ENCODE measurements at places on chromosomes 11 and 22.

DNA sequence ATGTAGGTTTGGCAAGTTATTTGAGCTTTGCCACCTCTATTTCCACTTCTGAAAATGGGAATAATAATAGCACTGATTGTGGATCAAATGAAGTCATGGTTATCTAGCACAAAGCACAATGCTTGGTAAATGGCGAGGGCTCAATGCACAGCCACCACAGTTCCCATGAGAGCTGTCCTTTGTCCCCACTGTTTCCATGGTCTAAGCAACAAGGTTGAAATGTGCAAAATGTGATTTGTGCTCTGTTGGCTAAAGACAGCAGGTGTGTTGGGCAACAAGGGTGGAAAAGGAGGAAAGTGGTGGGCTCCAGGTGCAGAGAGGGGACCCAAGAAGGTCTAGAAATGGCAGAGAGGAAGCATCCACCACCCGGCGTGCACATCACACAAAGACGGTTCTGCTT, 200.5 kb downstream of the TRIM29 start:
- no peak for DNase-seq

DNA sequence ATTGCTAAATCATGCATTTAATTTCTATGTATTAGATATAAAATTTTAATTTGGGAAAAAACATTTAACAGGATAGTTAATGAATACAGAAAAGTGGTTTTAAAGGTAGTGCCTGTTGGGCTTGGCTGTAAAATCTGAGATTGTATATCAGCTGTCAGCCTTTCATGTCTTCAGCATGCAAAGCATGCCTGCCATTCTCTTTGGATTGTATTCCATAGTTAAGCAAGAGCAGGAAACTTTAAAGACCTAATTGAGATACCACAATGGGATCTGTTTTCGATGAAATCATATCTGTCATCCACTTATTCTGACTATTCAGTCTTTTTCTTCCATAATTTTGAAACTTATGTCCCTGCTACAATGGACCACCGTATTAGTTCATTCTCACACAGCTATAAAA, 451.0 kb upstream of the DDI1 start:
- no peak for DNase-seq

- peak; percentile 96 for DNase-seq
Observed at GRCh38 chr11:67277231-67277961, 11.1 kb downstream of the GRK2 start.

DNA sequence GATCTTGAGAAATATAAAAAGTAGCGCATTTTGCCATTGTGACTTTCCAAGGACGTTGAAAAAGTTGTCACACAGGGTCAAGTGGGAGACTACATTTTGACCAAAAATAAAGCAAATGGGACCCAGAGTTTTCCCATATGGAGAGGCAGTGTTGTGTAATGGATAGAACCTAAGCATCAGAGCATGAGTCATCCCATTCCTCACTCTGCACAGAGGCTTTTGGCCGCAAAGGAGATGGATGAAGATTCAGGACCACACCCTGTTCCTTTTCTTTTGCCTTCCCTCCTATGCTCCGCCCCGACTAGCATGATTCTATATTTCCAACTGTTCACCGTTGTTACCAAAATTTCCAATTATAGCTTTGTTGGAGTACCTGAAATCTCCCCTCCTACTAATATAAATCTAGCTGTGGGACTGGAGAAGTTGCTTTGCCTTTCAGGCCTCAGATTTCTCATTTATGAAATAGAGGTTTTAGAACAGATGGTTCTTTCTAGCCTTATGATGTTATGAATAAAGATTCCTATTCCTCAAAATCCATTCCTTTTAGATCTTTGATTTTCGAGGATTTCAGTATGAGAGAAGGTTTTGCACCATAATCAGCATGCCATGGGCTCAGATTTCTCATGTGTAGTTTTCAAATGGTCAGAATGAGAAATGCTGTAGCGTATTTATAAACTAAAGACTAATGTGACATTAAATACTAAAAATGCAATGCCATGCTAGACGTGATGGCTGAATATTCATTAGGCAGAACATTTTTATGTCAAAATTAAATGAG, 921.9 kb upstream of the TENM4 start:
- DNase-seq: no peak

DNA sequence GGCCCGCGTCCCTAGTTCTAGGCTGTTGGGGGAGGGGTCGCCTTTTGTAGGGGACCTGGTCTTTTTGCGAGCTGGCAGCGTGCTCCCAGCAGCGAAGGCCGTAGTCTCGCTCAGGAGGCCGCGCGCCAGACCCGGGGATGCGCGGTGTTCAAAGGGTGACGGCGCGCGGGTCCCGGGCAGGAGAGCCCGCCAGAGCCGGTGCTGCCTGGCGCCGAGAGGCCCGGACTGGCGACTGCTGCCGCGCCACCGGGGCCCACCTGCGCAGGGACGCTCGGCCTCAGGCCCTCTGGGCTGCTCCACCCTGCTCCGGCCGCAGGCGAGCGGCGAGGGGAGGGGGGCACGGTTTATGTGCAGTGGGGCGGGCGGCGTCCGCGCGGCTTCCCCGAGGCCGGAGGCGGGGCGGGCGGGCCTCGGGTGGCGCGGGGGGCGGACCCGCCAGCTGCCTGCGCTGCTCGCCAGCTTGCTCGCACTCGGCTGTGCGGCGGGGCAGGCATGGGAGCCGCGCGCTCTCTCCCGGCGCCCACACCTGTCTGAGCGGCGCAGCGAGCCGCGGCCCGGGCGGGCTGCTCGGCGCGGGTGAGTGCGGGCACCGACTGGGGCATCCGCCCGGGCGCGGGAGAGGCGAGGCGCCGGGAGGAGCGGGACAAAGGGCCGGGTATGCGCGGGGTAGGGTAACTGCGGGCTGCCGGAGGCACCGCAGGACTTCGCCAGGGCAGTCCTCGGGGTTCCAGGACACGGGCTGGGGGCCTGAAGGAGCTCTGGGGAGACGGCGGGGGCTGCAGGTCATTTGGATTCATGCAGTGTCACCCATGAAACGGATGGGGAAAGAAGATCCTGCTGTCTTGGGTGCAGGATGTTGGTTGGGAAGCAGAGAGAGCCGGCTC, at the start of gene PRSS23:
Gene PRSS23, plus strand, starts transcription at position 467 of the 884 bp plus-strand sequence. CDS start 7,102 bp downstream, outside the sequence.
- DNase-seq: peak; percentile 20

DNA sequence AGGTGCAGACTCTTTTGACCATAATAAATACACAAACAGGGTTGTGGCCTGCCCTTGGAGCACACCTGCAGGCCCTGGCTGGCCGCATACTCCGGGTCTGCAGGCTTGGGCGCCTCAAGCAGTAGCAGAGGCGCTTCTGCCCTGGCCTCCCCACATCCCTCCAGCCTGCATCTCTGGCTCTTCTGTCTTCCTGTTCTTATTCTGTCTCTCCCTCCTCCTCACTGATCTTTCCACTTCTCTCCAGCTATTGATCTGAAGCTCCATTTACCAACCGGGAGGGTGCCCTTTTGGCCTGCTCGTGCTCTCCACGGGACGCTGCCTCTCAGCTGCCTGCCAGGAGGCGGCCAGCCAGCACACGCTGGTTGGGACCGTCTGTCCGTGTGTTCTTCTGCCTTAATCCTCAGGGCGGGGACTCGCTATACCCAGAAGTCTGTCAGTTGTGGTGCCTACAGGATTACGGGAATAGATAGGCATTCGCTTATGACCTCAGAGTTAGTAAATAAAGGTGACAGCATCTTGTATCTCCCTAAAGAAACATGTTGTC, 5.2 kb downstream of the UPB1 start:
- no peak for DNase-seq

DNA sequence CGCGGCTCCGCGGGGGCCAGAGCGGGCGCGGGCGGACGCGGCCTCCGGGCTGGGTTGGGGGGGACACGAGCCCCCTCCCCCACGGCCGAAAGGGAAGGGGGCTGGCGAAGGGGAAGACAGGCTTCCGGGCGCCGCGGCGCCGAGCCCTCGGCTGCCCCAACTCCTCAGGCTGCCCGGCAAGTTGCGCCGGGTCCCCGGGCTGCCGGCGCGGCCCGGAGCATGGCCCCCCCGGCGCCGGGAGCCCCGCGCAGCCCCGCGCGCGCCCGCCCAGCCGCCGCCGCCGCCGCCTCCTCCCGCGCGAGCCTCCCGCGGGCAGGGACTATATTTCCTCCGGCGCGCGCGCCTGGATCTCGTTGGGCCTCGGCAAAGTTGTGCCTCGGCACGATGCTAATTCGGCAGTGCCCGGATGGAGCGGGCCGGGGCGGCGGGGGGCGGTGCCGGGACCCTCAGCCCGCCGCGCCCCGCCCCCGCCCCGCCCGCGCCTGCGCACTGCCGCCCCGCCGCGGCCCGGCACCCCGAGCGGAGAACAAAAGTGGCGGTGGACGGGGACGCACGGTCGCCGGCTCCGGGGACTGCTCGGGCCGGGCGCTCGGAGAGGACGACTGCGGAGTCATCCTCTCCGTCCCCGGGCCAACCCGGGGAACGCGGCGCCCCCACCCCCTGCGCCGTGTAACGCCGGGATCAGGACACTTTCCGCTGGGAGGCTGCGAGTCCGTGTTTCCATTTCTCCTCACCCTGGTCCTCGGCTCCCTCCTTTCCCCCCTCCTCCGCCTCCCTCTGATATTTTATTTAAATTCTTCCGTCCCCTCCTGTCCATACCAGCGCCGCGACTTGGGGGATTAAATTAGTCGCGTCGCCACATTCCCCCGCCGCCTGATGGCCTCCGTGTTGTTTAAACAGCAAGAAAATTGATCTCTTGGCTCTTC, at the start of gene PHF21B:
Gene PHF21B, minus strand, starts transcription at position 400 of the 926 bp plus-strand sequence. CDS start 456 bp downstream, outside the sequence.
- no peak for DNase-seq

- DNase-seq: peak; percentile 58
Observed at GRCh38 chr11:16738947-16739815, 734 bp downstream of the C11orf58 start.

- no peak for DNase-seq
Observed at GRCh38 chr11:107951155-107951554, 22.9 kb downstream of the RAB39A start.

DNA sequence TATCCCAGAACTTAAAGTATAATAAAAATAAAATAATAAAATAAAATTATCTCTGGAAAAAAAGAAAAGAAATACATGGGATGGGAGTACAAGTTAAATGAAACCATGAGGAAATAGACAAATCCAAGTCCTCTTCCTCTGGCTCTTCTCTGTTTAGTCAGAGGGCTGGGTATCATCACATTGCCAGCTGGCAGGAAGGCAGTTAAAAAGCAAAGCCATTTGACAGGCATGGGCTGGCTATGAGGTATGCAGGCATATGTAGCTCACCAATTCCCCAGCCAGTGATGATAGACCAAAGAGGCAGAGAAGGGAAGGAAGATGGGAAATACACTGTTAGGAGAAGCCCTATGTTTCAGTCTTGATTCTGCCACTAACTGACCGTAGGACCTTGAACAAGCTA, 6.5 kb downstream of the LYVE1 start:
- no peak for DNase-seq

DNA sequence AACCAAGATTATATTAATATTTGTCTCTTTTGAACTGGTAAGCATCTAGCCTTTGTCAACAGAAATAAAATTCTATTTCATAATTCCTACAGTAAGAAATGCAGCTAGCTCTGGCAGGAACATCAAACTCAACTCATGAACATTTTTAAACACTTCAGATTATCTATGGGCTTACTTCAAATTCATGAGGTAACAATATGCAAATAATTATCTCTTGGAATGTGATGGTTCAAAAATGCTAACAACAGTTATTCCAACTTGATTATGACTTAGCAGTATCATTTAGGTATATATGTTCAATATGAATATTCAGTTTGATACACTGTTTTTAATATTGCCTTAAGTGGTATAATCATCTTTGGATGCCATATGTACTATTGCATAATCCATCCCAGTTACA, 1103.5 kb upstream of the CCDC90B start:
- DNase-seq: no peak

- DNase-seq: no peak
Observed at GRCh38 chr11:74932797-74933196, 16.1 kb downstream of the XRRA1 start.

GRCh38 chr22:25853078-25853477, 111.1 kb downstream of the MYO18B start:
- DNase-seq: no peak

- no peak for DNase-seq
Observed at GRCh38 chr11:61535998-61536675, 27.6 kb downstream of the LRRC10B start.

DNA sequence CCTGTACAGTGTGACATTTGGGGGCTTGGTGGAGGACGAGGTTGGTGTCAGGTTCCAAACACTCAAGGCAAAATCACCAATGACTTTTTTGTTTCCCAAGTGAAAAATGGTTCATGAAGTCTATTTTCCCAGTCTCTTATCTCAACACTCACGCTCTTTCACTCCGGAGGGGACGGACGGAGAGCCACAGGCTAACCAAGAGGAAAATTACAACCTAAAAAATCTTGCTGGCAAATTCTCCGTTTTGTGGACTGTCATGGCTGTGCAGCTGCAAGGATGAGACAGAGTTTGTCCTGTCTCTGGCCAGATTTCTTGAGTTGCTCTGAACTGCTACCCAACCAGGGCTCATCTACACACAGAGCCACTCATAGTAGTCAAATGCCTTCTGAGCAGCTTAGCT, 101.2 kb downstream of the ABTB2 start:
- DNase-seq: no peak

DNA sequence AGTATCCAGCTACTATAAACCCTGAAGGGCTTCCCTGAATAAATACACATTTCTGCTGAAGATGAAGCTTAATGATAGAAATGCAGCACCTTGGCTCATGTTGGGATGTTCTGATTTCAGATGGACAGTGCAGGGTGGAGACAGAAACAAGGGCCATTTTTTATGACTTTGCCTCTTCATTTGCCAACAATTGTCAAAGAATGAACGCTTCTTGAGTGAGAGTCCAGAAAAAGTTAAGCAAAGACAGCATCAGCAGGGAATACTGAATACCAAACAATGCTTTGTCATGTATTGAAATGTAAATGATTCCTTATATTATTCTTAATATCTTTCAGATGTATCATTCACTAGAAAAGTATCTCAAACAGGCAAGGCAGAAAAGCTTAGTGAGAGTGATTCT, 84.9 kb downstream of the TRPC6 start:
- DNase-seq: no peak

- DNase-seq: no peak
Observed at GRCh38 chr22:19125474-19126308, 3.5 kb upstream of the DGCR2 start.

DNA sequence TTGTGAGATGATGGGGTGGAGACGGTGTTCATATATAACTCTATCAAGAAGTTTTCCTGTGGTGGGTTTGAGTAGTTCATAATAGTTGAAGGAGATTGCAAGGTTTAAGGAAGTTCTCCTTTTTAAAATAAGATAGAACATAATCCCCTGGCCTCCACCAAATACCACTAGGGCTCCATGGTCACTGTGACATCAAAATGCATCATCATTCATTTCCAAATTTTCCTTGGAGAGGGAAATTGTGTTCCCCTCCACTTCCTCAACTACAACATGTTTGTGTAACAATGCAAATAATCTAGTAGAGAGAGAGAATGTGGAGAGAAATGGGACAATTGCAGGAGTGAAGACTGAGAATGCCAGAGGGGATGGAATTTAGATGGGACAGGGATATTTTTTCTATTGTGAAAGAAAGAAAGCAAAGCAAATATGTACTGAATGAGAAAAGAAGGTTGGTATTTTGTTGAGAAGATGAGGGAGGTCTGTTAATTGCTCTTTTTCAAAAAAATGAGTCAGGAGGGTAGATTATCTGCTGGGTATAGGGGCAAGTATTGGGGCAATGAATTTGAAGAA, 33.4 kb upstream of the ZBED5 start:
- peak; percentile 71 for DNase-seq

Data from inflammatory macrophage treated with lipopolysaccharide for 4 hours (primary cell).